NCI-H187 treated with DMSO at 0.1 percent for 48 hours (cell line): ENCODE measurements at places on chromosomes 5 and 9.
A peak's percentile ranks its signal among the peaks of the same experiment; 100 is the strongest.

DNA sequence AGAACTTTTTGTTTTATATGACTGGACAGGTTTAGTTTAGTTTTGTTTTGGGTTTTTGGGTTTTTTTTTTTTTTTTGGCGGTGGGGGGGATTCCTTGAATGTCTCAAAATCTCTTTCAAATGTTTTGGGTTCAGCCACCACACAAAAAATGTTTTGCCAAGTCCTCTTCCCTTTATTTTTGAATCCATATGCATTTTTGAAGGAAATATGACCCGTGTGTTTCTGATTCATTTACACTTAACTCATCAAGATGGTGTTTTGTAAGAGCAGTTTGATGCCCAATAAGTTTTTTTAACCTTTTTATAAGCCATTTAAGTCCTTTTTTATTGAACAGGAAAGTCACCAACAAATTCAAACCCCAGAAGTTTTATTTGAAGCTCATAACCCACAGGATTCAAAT is 209.8 kb downstream of the CWC27 start:
- DNase-seq: no peak

GRCh38 chr5:103444333-103445038 is 118.1 kb downstream of the NUDT12 start:
- DNase-seq: no peak

DNA sequence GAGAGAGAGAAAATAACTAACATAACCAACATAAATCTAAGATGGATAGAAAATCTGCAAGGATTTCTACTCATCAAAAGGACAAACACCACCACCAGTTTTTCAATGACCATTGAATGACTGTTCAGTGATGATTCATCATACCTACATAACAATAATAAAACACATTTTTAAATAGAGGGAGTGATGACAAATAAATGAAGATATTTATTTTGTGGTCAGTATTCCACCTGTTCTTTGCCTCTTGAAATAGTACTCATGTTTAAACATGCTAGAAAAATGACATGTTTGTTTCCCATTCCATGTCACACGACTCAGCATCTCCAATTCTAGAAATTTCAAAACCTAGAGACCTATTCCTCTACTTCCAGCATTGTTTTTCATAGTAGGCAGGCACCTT is 34.6 kb upstream of the ADAMTS16 start:
- DNase-seq: no peak

DNA sequence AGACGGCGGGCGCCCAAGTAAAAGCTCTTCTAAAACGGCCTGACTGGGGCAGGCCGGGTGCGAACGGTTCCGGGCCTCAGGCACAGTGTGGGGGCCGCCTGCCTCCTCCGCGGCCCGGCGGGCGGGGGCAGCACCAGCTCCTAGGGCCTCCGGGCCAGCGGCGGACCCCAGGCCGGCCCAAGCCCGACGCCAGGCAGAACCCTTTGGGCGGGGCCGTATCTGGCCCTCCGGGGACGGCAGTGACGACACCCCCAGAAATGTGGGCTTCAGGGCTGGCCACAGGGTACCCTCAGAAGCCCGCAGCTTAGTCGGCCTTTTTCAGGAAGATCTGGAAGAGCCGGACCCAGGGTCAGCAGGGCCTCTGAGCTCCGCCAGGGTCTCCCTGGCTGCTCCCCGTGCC is 4.0 kb downstream of the LTC4S start:
- no peak for DNase-seq

DNA sequence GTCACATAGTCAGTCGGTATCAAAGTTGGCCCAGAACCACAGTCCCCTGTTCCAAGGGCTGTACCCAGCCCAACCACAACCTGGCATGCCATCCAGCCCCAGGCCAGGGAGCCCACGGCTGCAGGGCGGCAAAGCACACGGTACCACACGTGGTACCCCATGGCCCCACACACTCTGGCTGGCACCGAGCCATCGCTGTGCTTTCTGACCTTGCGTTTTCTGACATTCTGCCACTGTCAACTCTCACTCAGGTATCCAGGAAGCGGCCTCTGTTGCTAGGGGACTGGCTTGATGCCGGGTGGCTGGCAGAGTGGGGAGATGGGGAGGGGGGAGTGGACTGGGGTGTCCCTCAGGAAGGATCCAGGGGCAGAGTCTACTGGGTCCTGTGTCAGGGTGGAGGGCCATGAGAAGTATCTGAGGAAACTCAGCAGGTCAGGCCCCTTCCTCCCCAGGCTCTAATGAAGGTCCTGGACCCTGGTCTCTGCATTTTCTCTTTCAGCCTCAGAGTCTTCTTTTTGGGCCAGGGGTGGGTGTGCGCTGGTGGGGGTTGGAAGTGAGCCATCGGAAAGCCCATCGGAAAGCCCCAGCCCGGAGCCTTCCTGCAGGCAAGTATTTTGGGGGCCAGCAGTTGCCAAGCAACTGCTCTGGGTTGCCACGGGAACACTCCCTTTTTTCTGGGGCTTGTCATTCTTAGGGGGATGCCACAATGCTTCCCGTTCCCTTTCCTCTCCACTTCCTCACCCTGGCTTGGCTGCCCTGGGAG is 21.0 kb upstream of the RALGDS start:
- DNase-seq: no peak

- DNase-seq: no peak
These were observed 88.6 kb downstream of the SLC28A3 start for GRCh38 chr9:84251921-84252320.

DNA sequence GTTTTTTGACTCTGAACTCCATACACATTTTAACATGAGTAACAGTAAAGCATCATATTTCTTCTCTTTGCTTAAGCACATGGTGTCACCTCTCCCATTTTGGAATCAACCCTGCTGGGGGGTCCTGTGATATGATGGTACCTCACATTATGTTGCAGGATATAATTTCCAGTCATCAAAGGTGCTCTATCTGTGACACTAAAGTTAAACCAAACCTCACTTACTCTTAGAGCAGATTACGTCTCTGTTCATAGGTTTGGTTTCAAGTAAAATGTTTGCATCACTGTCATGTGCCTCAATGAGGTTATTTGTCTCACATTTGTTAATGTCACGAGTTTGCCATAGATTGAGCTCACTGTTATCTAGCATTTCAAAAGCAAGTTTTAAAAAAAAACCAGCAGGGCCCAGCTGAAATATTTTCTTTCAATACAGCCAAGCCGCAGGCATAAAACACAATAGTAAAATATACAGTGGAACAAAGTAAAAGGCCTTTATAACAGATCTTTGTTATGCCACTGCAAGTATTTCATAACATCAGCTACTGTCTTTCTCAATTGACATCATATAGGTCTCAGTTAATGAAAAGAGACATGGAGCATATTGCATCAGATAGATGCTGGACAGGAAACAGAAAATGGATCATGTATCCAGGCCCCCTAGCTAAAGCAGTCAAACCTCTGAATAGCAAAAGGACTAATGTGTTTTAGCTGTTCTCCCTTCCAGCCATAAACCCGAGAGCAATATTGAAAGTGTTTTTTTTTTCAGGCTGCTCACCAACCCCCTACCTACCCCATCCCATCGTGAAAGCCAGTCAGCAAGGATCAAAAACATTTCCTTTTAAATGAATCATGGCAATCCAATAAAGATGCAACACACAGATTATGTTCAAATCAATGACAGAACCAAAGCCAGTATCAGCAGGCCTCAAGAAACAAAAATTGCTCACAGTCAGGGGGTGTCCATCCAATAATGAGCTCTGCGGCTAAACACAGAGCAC is 182.1 kb upstream of the ITGA1 start:
- DNase-seq: no peak

DNA sequence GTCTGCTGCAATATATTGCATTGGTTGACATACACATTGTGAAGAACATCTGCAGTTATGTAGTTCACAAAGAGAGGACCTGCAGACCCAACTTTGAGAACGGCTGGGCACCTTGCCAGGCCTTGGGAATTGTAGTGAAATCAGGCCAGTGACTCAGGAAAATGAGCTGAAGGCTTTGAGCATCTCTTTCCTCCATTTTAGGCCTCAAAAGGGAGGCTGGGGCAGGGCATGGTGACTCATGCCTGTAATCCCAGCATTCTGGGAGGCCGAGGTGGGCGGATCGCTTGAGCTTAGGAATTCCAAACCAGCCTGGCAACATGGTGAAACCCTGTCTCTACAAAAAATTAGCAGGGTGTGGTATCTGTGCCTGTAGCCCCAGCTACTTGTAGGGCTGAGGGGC is 1.4 kb upstream of the IPPK start:
- no peak for DNase-seq

DNA sequence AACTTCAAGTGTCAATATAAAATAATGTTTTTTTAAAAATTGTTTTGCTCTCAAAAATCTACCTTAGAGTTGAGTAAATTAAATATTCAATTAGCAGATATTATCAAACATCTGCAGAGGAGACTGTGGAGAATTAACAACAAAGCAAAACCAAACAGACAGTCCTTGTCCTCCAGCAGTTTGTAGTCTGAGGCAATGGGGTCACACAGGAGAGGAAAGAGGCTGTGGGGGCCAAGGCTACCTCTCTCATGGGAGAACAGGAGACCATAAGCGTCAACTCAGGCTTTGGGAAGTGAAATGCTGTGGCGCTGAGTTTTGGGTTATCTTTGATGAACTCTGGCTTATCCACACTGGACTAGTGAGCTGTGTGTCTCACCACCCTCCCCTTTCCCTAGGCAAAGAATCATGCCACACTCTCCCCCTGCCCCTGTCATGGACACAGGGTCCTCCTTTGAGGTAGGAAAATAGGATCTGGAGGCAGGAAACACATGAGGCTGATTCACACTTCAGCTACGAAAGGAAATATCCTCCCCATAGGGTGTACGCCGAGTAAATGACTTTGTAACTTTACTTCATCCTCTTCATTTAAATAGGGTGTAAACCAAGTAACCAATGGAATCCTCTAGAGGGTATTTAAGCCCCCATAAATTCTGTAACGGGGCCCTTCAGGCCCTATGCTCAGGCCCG is 152.7 kb downstream of the FSTL4 start:
- DNase-seq: no peak

GRCh38 chr9:77975806-77976205 is 55.8 kb downstream of the GNAQ start:
- DNase-seq: no peak

DNA sequence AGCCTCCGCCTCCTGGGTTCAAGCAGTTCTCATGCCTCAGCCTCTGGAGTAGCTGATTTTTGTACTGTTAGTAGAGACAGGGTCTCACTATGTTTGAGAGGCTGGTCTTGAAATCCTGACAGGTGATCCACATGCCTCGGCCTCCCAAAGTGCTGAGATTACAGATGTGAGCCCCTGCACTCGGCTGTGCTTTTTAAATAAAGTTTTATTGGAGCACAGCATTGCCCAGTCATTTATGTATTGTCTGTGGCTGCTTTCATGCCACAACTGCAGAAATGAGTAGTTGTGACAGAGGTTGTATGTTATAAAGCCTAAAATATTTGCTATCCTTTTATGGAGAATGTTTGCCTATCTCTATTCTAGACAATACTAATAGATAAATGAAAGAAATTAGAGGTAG is 169.2 kb downstream of the AOPEP start:
- DNase-seq: no peak

DNA sequence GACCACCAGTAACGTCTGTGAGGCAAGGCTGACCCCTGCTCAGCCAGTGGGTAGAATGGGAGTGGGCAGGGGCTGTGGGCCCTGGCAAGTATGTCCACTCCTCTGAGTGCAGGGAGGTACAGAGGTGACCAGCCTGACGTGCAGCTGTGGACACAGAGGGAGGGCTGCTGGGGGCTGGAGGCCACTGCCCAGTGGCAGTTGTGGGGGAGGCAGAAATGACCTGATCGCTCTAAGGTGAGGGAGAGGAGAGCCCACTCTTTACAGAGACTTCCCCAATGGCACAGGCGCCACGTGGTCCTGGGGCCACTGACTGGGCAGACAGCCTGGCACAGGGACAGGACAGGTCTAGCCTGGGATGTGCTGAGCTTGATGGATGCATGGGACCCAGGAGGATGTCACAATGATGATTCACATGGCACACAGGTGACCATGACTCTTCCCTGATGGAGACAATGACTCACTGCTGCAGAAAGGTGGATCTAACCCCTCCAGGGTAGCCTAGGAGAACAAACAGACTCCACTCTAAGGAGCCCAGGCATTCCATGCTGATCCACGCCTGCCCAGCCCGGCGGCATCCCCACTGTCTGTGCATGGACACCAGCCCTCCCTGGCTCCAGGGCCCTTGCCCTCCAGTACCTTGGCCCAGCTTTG is 7.7 kb downstream of the LPCAT1 start:
- DNase-seq: no peak

GRCh38 chr5:106854922-106855321 is 815.8 kb downstream of the EFNA5 start:
- no peak for DNase-seq

- no peak for DNase-seq
These were observed 36.2 kb upstream of the GABRP start for GRCh38 chr5:170747357-170747756.

DNA sequence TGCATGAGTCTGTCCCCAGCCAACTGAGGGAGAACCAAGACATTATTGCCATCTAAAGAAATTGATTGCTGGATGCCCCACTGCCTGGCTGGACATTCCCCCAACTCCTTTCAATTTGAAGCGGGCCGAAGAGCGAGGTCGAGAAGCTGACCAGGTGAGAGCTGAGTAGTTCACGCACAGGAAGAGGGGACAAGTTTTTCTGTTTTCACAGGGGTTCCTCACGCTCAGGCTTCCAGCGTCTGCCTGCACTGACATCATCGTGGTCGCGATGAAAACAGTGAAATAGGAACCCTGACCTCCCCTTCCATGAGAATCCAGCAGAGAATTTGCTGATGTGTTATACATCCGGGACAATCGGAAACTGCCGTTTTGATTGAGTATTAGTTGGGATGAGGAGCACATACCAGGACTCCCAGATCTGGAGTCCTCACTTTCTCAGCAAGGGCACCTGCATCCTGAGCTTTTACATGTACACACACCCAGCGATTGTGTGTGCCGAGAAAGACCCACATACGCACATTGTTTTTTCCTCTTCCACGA is 3.1 kb upstream of the DMRT3 start:
- DNase-seq: no peak

DNA sequence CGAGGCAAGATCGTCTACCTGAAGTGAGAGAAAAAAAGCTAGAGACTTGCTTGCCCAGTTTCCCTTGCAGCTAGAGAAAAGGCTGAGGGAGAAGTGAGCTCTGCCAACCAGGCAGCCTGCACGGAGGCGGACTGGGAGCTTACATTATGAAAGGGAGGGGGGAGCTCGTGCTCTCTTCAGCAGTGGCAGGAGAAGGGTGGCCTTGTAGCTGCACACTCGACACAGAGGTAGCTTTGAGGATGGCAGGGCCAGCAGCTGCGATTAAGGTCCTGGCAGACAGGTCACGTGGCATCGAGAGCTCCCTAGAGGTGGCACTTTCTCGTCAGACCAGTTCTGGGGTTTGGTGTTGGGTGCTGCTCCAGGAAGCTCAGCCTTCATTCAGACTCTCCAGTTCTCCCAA is 26.7 kb downstream of the APBA1 start:
- DNase-seq: peak; percentile 7

GRCh38 chr9:91192381-91193086 is 169.2 kb downstream of the AUH start:
- DNase-seq: no peak
